HEK293T (cell line): ENCODE measurements at places on chromosomes 12 and 14.

DNA sequence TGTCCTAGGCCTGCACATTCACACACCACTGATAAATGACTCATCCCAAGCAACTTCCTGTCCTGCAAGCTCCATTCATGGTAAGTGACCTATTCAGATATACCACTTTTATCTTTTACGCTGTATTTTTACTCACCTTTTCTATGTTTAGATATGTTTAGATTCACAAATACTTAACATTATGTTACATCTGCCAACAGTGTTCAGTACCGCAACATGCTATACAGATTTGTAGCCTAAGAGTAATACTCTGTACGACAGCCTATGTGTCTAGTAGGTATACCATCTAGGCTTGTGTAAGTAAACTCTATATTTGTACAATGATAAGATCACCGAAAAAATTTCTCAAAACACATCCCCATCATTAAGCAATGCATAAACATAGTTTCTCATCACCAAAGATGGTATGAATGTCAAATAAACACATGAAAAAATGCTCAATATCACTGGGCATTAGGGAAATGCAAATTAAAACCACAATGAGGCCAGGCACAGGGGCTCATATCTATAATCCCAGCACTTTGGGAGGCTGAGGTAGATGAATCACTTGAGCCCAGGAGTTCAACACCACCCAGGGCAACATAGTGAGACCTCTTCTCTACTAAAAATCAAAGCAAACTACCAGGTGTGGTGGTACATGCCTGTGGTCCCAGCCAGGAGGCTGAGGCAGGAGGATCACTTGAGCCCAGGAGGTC, 20.7 kb downstream of the ATXN2 start:
- DNase-seq = no peak

GRCh38 chr12:111454311-111454710, 48.6 kb downstream of the SH2B3 start:
- no peak for DNase-seq

DNA sequence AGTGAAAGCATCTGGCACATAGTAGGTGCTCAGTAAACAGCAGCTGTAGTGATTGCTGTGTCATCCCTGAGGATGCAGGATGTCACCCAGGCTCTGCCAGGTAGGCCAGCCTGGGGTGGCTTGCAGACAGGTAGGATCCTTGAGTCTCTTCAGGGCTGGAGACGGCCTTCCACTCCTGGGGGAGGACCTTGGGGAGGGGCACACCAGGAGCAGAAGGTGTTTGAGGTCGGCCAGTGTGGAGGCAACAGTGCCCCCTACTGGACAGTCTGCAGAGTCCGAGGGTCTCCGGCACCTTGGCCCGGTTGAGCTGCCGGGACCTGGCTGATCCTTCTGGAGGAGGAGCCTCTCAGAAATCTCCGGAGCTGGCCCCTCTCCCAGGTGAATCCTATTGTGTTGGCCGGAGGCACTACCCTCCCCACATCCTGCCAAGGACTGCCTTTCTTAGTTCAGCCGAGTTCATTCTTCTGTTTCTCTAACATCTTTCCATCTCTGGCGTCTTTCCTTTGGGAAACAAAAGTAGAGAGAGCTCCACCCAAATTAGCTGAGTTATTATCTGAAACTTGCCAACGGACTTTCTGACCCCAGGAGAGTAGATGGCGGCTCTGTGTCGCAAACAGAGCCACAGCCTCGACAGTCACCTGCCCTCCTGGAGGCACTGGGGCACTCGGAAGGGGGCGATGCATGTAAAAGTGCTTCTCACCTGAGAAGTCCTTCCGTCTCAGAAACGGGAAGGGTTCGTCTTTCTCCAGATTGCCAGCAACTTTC, 41.8 kb upstream of the CLMN start:
- DNase-seq = peak; percentile 70

DNA sequence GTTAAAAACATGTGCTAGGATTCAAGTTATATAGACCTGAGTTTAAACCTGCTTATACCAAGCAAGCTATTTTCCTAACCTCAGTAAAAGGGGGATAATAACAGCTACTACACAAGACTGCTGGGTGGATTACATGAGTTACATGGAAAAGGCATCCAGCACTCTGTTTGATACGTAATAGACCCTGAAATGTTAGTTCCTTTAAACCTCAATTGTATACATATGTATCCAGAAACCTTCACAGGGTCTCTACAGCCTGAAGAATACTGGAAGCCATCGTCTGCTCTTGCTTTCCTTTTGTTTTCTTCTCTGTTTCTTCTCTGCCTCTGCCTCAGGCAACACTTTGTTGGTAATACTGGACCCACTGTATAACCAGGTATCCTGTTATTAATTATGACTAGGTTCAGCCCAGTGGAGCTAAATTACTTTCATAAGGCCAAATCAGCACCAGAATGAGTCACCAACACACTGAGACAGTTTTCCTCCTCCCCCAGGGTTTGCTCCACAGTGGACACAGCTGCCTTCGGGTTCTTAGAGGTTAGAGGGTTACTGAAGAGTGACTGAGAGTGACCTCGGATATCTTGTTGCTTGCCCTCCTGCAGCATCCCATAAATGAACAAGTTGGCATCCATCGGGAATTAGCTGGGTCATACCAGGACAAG, 127.1 kb downstream of the CAPZA3 start:
- DNase-seq = no peak

- no peak for DNase-seq
Measured at GRCh38 chr14:47710581-47710980, 35.2 kb upstream of the MDGA2 start.

GRCh38 chr14:67491741-67492507, 3.4 kb upstream of the TMEM229B start:
- no peak for DNase-seq

DNA sequence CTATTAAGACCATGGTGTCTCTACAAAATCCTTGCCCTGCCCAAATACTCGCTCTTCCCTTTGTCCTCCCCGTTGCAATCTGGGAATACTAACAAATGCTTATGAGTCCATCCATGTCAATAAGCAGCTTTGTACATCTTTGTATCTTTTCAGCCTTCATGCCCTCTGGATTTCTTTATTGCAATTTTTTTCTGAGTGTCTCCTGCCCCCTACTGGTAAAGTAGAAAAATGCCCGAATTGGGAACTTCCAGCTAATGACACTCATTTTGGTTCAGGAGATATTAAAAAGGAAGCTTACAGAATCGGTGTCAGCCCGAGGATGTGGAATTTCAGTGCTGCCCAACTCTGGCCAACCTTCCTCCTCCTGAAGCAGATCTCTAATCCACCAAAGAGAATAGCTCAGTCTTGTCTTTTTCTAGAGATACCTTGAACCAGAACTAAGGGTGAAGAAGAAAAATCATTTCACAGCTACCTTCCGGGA, 46.0 kb downstream of the SH2B3 start:
- DNase-seq = peak; percentile 52

- no peak for DNase-seq
Measured at GRCh38 chr12:113844495-113845210, 121.5 kb downstream of the RBM19 start.
